ENCODE measurements at places on chromosomes 16 and 17. TPM values are rescaled to one million over a fixed set of nuclear protein-coding genes. Genes with fewer than 3 reads are reported as not detected.

GRCh38 chr17:77830816-77831473, 127.6 kb upstream of the TNRC6C start:
- DNase-seq, result no peak

DNA sequence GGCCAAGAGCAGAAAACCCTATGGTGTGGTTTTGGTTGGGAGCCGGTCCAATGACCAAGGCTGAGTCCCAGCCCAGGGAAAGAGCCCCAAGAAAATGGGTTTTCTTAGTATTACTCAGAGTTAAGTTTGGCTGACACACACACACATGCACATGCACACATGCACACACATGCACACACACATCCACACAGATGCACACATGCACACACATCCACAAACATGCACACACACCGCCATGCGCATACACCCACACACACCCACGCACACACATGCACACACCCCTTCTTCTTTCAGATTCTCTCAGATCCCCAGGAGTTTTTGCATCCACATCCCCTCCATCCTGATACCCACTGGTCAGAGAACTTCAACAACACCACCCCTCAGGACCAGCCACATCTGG, 9.1 kb downstream of the ABCC12 start:
- no peak for DNase-seq

DNA sequence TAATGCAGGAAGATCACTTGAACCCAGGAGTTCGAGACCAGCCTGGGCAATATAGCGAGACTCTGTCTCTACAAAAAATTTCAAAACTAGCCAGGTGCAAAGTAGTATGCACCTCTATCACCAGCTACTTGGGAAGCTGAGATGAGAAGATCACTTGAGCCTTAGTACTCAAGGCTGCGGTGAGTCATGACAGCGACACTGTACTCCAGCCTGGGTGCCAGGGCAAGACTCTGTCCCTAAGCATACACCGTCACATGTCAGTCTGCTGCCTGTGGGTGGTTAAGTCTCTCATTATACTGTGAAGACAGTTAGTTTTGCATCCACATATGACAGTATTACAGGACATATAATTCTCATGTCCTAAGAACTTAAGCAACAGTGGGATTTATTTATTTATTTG, 21.8 kb downstream of the NMRAL1 start:
- no peak for DNase-seq

GRCh38 chr16:9602189-9602588, 510.7 kb downstream of the HAPSTR1 start:
- no peak for DNase-seq

DNA sequence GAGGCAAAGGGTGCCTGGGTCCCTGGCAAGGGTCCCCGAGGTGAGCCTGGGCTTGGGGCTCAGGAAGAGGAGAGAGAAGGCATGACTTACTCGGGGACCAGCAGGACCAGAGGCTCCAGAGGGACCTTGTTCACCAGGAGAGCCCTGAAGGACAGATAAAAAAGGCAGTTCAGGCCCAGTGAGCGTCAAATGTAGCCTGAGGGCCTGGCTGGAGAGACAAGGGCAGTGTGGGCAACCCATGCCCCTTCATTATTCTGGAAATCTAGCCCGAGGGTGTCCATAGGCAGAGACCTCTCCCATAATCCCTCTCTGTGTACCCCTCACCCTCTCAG, 14.1 kb downstream of the COL1A1 start:
- no peak for DNase-seq

CMTM2 gene
- total RNA-seq, result not detected

ALDH3A1 gene
- not detected for total RNA-seq
